Activated gamma-delta T cell treated with Interleukin-2 at 50 U/mL for 16 hours (primary cell): ENCODE measurements at places on chromosomes 4 and X.

- DNase-seq, result no peak
Observed at GRCh38 chrX:48513670-48514069, 4.9 kb downstream of the PORCN start.

DNA sequence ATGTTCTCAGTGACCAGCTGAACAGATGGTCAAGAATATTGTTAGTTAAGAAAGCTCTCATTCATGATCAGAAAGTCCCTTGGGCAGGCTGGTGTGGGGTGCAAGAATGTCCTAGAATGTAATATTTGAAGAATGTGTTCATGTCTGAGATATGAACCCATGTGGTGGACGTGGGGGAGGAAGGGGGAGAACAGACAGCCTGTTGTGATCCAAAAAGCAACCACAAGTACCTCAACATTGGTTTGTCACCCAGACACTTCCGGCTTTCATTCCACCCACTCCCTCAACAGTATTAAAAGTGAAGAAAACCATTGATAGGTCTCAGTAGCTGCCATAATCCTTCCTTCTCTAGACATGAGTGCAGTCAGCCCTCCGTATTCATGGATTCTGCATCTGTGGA, 82.2 kb downstream of the MAML3 start:
- peak; percentile 55 for DNase-seq

GRCh38 chr4:70994387-70995099, 1.1 kb downstream of the DCK start:
- DNase-seq, result no peak

- no peak for DNase-seq
Observed at GRCh38 chr4:70901607-70901983, 574 bp upstream of the MOB1B start.

DNA sequence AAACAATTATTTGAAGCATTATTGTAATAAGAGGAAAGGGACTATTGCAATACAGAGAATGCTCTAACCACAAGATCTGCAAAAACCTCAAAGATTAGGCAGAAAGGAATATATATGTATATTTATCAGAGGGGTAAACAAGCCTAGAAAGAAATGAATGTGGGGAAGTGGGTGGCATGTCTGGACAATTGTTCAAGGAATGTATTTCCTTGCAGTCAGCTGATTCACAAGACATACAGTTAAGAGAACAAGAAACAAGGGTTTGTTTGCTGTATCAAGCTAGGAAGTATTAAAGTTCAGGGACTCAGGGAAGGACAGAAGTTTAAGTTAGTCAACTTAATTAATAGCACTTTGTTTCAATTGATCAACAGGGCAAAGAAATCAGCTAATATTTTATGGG, 514.7 kb downstream of the CENPC start:
- DNase-seq, result no peak

DNA sequence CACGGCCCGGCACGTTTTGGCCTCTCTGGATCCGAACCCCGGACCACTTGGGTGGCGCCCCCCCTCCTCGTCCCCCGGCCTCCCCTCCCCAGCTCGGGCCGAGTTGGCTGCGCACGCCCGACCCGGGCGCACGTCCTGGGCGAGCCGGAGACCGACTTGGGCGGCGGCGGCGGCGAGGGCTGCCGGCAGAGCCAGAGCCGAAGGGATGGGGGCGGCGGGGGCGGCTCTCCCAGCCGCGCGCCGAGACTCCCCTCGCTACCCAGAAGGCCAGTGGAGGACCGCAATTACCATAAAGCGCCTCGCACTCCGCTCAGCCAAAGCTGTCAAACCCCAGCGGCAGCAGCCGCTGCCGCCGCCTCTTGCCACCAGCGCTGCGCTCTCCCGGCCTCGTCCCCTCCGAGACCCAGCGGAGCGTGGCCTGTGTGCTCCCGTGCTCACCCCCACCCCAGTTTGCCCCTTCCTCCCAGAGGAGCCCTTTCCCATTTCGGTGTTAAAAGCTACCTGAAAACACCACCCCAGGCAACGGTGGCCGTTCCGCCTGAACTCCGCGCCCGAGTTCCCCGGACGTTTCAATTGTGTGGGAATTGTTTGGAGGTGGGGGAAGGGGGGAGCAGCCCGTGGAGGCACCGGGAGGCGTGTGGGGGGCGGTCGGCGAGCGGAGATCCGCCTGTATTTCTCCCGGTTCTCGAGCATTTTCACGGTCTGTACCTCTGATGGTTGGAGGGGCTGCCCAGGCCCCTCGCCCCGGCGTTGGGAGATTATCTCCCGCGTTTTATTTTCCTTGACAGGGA, 701 bp upstream of the BCOR start:
- peak; percentile 48 for DNase-seq

- no peak for DNase-seq
Observed at GRCh38 chr4:183101956-183102480, 3.0 kb downstream of the WWC2 start.

GRCh38 chr4:24702281-24702680, 93.1 kb upstream of the SOD3 start:
- no peak for DNase-seq
